Neural progenitor cell (in vitro differentiated cells): ENCODE measurements at places on chromosomes 3 and 15. TPM values are rescaled to one million over a fixed set of nuclear protein-coding genes. Genes with fewer than 3 reads are reported as not detected.

The BRK1 gene
- 123 and 133 TPM in 2 replicates for total RNA-seq

The GPR149 gene
- not detected in 2 replicates for total RNA-seq

- H3K27ac ChIP-seq, result peak overlapping the region; percentile 98
- no peaks in the 10 kb centered on the region for H3K36me3 ChIP-seq
- H3K4me1 ChIP-seq, result peaks cover 18% of the 10 kb centered on the region
- peak overlapping the region; percentile 62 for H3K4me3 ChIP-seq
- DNase-seq, result no peak
- no peaks in the 10 kb centered on the region for H3K27me3 ChIP-seq
Measured at GRCh38 chr3:17740721-17741141, 1.7 kb downstream of the TBC1D5 start.

DNA sequence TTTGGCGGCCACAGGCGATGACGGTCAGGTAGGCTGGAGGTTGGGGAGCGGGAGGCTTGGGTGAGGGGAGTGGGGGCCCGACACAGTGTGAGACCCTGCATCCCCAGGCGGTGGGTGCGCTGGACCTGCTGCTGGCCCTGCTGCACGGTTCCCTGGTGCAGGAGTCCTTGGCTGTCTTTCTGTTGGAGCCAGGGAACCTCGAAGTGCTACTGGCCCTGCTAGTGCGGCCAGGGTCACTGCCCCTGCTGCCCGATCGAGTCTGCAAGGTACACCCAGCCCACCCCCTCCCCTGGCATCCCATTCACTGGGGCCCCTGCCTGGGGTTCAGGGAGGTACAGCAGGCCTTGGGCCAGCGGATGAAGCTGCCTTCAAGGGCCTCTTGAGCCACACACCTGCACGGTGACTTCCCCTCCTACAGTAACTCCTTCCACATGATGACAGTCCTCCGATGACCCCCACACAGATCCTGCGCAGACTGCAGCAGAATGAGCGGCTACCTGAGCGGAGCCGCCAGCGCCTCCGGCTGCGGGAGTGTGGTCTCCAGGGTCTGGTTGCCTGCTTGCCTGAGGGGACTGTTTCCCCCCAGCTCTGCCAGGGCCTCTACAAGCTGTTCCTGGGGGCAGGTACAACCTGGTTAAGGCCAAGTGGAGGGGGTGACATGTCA lies 19.5 kb downstream of the NBEAL2 start:
- H3K36me3 ChIP-seq, result no peaks in the 10 kb centered on the region
- H3K27me3 ChIP-seq, result no peaks in the 10 kb centered on the region

DNA sequence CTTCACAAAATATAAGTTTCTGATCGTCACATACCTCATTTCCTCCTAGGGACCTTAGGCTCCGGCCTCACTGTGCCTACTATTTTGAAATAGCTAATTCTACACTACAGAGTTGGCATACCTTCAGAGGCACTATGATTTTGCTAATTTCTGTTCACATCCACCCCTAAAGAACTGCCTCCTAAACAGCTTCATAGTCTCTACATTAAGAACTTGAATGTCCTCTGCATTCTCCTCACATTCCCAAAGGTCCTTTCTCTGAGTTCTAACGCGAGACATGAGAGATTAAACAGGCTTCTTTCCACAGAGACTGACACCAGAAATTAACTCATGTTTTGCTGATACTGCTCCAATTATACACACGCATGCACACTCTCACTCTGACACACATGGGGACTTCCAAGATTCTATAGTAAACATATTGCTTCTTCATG lies 75.5 kb downstream of the DLG1 start:
- H3K27me3 ChIP-seq, result no peaks in the 10 kb centered on the region
- no peak for DNase-seq
- H3K36me3 ChIP-seq, result no peaks in the 10 kb centered on the region
- peaks cover 11% of the 10 kb centered on the region for H3K4me1 ChIP-seq
- H3K27ac ChIP-seq, result no peak overlapping the region

GRCh38 chr3:69448877-69449276 lies 63.0 kb upstream of the FRMD4B start:
- no peak overlapping the region for H3K27ac ChIP-seq
- no peak overlapping the region for H3K4me3 ChIP-seq
- no peaks in the 10 kb centered on the region for H3K27me3 ChIP-seq
- H3K36me3 ChIP-seq, result no peaks in the 10 kb centered on the region
- no peak for DNase-seq
- no peaks in the 10 kb centered on the region for H3K4me1 ChIP-seq
